ENCODE measurements at places on chromosomes 11 and 22. TPM values are rescaled to one million over a fixed set of nuclear protein-coding genes. Genes with fewer than 3 reads are reported as not detected.

CRELD2 gene
- total RNA-seq, result 32.2 TPM

NRGN gene
- 2.0 TPM for total RNA-seq

OR8H2 gene
- total RNA-seq, result not detected

GLYAT gene
- total RNA-seq, result not detected

MMP12 gene
- total RNA-seq, result 2.7 TPM

CTSW gene
- 1.2 TPM for total RNA-seq

CARD18 gene
- not detected for total RNA-seq

RBMXL2 gene
- not detected for total RNA-seq

SLCO2B1 gene
- 73.1 TPM for total RNA-seq

MMP11 gene
- 2.0 TPM for total RNA-seq

HOATZ gene
- not detected for total RNA-seq

TSG101 gene
- total RNA-seq, result 71.1 TPM

TMEM132A gene
- 3.9 TPM for total RNA-seq

OR8G1 gene
- total RNA-seq, result not detected

MUC6 gene
- not detected for total RNA-seq

OR52I1 gene
- total RNA-seq, result not detected

Measured in mucosa of descending colon (tissue), 3 donors.